ENCODE measurements at places on chromosomes 12 and 14.

GRCh38 chr14:79089576-79089975 is 919.4 kb downstream of the NRXN3 start:
- DNase-seq, result no peak

- DNase-seq, result no peak
Observed at GRCh38 chr12:117498880-117499279, 137.5 kb upstream of the NOS1 start.

DNA sequence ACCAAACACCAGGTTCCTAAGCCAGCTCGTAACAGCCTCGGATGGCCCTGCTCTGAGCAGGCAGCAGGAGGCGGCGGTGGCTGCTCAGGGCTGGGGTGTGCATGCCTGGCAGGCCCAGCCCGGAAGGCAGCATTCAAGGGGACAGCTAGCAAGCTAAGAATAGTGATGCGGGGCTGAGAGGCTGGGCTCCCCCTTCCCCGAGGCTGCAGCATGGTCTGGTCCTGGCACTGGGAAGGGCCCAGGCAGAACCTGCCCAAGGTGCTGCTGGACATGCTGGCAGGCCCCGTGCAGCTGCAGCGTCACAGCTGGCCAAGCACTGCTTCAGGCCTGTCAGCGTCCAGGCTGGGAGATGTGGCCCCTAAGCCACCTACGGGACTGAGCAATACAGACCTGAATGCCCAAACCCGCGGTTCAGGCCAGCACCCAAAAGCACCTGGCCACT is 26.4 kb upstream of the NUDT14 start:
- peak; percentile 55 for DNase-seq

- DNase-seq, result no peak
Observed at GRCh38 chr14:76926521-76927251, 100.5 kb downstream of the LRRC74A start.

- no peak for DNase-seq
Observed at GRCh38 chr12:25942709-25943108, 15.8 kb upstream of the RASSF8 start.

- DNase-seq, result no peak
Observed at GRCh38 chr14:77241955-77242354, 29.1 kb downstream of the NGB start.

DNA sequence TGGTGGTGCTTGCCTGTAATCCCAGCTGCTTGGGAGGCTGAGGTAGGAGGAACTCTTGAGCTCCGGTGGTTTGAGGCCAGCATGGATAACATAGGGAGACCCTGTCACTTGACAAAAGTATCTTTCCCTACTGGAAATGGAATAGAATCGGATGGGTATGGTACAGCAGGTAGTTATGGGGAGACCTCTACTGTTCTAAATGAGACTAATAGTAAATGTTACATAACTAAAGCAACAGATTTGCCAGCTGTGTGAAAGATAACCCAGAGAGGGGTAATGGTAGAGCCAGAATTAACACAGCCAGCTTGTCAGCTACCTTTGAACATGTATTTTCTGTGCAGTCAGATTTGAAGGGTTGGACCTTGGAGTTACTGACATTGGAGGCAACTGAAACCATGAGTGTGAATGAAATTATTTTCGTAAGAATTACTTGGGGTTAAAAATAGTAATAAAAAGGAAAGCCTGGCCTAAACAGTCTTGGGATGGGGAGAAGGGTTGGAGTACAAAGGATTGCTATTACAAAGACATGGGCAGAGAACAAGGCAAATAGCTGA is 21.7 kb upstream of the NUP107 start:
- no peak for DNase-seq

DNA sequence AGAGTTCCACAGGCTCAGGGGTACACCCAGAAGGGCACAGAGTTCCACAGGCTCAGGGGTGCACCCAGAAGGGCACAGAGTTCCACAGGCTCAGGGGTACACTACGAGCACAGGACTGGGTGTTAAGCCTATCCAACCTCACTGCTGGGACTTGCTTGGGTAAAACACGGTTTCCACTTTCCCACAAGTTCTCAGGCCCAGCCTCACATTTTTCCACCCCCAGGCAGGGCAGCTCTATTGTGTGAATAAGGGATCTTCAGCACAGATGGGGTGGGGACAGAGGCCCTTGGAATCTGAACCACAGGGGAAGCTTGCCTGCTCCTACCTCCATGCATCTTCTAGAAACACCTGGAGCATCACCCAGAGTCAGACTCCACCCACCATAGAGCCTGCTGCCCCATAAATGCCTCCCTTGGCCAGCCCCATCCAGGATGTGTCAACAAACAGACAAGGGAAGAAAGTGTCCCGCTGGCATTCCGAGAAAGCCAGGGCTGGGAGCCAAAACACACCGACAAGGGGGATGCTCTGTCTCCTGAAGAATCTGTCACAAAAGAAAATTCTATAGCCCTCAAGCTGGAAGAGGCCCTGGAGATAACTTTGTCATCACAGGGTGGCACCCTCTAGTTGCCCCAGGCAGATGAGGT is 4.8 kb downstream of the CRACR2A start:
- no peak for DNase-seq

DNA sequence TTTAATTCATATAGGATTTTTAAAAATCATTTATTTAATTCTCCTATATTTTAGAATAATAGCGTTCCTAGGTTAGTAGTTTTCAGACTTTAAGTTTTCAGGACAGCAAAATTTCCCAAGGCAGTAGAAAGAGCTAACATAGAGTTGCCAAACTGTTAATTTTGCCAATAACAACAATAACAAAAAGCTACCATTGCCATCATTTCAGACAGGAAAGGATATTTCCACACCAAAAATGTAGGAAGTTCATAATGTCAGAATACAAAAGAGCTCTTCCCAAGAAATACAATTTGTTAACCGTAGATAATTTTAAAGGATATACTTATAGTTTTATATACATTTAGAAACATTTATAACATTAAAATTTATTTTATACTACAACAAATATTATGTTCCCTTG is 81.4 kb upstream of the EEA1 start:
- DNase-seq, result no peak

All from A549 (cell line).